ENCODE measurements at places on chromosomes 6 and 20. TPM values are rescaled to one million over a fixed set of nuclear protein-coding genes. Genes with fewer than 3 reads are reported as not detected.

DNA sequence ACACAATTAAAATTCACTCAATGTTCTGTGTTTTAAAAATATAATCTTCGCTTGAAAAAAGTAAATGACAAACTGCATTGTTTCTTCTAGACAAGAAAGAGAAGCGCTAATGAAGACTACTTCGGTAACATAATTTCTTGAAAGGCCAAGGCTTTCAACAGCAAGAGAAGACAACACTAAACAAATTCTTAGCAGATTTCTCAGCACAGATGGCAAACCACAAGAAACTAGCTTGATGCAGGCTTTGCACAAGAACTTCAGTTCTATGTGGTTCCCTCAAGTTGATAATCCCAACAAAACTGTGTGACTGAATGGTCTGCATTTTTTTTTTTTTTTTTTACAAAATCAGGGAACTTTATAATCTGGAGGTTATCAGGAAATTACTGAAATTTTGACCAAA, 447.4 kb upstream of the NRSN1 start:
- DNase-seq = no peak

GRCh38 chr6:51024126-51024525, 205.5 kb downstream of the TFAP2B start:
- no peak for DNase-seq

- DNase-seq = no peak
These were observed 13.9 kb downstream of the DEF6 start for GRCh38 chr6:35311390-35312075.

DNA sequence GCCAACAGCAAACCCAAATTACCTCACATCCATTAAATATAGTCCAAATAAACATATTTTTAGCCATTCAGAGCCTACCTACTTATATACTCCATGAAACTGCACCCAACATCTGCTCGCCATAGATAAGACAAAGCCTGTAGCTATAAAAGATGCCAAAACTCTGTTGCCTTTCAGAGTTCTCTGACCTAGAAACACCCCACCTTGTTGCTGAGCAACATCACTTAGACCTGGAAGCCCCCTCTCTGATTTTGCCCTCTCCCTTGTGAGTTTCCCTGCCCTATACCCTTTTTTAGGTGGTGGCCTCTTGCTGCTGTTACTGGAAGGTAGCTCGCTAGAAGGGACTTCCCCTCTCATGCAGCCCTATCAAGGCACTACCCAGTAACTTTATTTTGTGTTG, 27.7 kb upstream of the FBXL4 start:
- no peak for DNase-seq

DNA sequence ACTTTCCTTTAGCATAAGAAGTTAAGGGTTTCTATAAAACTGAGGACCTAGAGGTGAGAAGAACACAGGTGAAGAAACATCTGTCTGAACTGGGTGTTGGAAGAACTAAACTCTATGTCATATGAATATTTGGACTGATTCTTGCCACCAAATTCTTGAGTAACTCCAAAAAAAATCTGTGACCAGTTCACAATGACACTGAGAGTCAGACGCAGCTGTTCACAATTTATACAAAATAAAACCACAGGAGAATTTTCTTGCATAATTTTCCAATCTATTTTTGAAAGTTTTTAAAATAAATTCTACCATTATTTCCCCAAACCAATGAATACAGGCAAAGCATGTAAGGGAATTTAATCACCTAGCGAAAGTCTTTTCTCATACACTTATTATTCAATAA, 148.1 kb upstream of the TCF21 start:
- DNase-seq = no peak

- DNase-seq = no peak
These were observed 170.5 kb downstream of the BACH2 start for GRCh38 chr6:90126181-90126580.

DNA sequence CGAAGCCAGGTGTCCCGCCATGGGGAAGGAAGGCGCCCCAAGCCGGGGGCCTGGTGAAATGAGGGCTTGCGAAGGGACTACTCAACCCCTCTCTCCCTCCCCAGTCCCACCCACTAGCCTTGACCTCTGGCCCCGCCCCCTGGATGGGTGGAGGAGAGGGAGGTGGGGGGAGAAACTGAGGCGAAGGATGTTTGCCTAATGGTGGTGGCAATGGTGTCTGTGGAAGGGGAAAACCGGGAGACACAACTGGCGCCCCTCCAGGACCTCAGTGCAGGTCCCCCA, at the start of gene POU5F1:
POU5F1 (minus strand) TSS at position 83 of the 282 bp plus-strand sequence; CDS start at position 21, 62 bp downstream.
- DNase-seq = no peak

DNA sequence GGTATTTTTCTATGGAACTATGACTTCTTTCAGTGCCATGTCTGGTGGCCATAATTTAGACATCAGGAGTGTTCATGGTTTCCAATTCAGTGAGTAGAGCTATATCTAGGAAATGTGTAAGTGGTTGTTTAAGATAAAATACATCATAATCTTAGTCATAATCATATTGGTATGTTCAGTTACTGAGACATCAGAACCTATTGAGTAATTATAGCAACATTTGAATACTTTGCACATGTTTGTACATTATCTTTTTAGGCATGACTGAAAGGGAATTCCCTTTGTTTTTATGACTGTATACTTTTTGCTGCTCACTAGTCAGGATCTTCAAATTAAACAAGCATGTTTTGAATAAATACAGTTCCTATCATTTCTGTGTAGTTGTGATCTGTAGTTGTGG, 64.0 kb downstream of the STXBP5 start:
- DNase-seq = peak; percentile 80

DNA sequence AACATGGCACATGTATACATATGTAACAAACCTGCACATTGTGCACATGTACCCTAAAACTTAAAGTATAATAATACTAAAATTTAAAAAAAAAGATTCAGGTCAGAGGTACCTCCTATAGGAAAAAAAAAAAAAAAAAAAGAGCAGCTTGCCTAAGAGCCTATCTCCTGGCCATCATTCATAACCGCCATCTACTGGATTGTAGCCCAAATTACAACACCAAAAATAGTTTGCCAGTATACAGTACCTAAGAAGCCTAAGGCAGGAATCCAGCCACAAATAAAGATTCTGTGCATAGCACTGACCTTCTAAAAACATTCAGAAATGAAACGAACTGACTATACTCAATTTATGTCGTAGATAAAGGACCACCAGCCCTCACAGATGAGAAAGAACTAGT, 438.4 kb upstream of the ADGRB3 start:
- DNase-seq = no peak

- DNase-seq = peak; percentile 90
These were observed 112.6 kb downstream of the TMEM170B start for GRCh38 chr6:11650025-11650696.

GRCh38 chr6:21935561-21936028, 342.0 kb downstream of the SOX4 start:
- DNase-seq = peak; percentile 69

DNA sequence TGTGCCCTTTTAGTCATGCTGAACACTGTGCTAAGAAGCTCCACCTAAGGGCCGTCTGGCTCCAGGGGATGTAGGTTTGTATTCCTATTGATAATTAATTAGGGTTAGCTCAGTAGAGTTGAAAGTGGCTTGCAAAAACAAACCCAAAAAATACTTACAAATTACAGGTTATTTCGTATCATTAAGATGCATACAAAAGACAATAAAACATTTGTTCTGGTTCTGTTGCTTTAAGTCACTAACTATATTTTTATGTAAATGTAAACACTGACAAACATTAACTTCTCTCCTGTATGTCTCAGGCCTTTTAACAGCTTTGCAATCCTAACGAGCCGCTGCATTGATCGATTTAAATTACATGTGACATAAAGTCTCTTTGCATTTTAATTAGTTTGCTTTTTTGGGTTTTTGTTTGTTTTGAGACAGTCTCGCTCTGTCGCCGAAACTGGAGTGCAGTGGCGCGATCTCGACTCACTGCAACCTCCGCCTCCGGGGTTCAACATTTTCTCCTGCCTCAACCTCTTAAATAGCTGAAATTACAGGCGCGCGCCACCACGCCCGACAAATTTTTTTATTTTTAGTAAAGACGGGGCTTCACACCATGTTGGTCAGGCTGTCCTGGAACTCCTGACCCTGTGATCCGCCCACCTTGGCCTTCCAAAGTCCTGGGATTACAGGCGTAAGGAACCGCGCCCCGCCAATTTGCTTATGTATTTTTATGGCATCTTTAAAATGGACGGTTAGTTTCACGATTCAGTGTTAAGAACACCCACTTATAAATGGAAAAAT, 110.9 kb downstream of the HFE start:
- peak; percentile 27 for DNase-seq

- no peak for DNase-seq
These were observed 187.6 kb downstream of the JARID2 start for GRCh38 chr6:15433511-15433861.

Gene APOBEC2
- polyA plus RNA-seq = not detected

Gene IPCEF1
- polyA plus RNA-seq = 0.07 TPM

Gene SLC35D3
- polyA plus RNA-seq = not detected

Gene GTF2H4
- 30.8 TPM for polyA plus RNA-seq

Gene SPEF1
- polyA plus RNA-seq = 0.26 TPM

Gene APCDD1L
- 18.3 TPM for polyA plus RNA-seq
